ENCODE measurements at places on chromosomes 12 and 14. TPM values are rescaled to one million over a fixed set of nuclear protein-coding genes. Genes with fewer than 3 reads are reported as not detected.

Gene SYNDIG1L
- total RNA-seq = 2.5 TPM

Gene KCNK13
- 0.13 TPM for total RNA-seq

Gene KERA
- total RNA-seq = not detected

Gene BEST3
- total RNA-seq = not detected

Gene SIRT4
- 5.6 TPM for total RNA-seq

Gene DNAH10
- total RNA-seq = 0.32 TPM

Gene LUM
- 299 TPM for total RNA-seq
